OCI-LY7 (cell line): ENCODE measurements at places on chromosomes 1 and 21. TPM values are rescaled to one million over a fixed set of nuclear protein-coding genes. Genes with fewer than 3 reads are reported as not detected.
A peak's percentile ranks its signal among the peaks of the same experiment; 100 is the strongest.

OR6N1 gene
- not detected in 2 replicates for total RNA-seq

- DNase-seq = no peak
Observed at GRCh38 chr1:59071289-59071688, 225.6 kb upstream of the FGGY start.

- no peak for DNase-seq
Observed at GRCh38 chr1:78068681-78069283, 23.0 kb downstream of the GIPC2 start.

GRCh38 chr21:38718481-38718880 lies 87.2 kb upstream of the ETS2 start:
- DNase-seq = no peak

GRCh38 chr1:205339197-205339702 lies 17.5 kb downstream of the KLHDC8A start:
- no peak for DNase-seq

DNA sequence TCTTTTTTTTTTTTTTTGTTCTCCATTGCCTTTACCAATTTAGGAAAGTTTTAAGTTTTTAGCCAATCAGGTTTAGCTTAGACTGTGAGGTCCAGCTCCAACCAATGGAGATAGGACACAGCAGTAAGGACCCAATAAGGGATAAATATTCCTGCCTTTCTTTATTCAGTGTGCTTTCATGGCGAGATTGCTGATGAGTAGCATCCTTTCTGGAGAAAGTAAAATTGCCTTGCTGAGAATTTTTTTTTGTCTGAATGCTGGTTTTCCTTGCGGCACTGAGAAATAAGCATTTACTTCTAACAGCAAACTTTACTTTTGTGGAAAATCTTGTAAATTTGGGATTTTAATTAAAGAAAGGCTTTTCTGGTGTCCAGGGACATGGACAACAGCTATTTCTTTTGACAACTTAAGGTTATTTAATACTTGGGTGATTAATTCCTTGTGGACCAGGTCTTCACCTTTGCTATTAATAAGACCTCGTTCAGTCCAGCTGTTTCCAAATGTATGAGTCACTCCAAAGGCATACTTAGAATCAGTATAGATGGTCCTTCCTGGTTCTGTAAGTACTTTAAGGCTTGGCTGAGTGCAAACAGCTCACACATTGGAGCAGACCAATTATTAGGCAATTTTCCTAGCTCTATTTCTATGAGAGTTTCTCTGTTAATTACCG lies 54.1 kb downstream of the SERINC2 start:
- no peak for DNase-seq

C1orf87 gene
- not detected in 2 replicates for total RNA-seq

DNA sequence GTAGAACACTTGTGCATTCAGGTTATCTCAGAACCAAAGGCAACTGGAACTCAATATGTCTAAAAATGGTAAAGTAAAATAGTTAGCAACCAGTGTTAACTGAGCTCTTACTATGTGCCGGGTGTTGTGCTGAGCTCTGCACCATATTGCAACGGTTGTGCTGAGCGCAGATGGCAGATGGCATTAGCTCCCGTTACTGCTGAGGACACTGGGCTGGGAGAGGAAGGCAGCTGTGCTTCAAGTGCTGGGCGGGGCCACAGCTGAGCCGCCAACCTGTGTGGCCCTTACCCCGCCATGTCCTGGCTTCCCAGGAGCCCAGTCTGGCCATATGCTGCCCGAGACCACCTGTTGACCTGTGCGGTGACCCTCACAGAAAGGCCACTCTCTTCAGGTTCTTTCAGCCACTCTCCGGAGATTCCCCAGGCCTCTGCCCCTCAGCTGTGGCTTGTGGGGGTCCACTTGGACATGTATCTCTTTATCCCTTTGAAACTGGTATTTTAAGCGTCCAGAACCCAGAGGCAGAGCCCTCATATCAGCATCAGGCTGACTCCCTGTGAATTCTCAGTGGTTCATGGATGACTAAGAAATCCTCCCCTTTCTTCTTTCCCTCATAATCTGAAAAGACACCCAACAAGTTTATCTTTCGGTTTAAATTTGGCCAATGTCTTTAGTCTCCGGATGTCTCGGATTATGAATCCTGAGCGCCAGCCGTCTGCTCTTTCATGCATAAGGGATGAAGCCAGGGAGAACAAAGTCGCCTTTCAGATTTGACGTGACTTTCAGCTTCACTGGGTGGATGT lies 26.4 kb downstream of the LDLRAP1 start:
- peak; percentile 33 for DNase-seq

- no peak for DNase-seq
Observed at GRCh38 chr1:100023482-100023881, 53.7 kb downstream of the SLC35A3 start.

AMY1A gene
- not detected in 2 replicates for total RNA-seq

A3GALT2 gene
- total RNA-seq = not detected in 2 replicates

GPR52 gene
- 9.6 and 9.7 TPM in 2 replicates for total RNA-seq

DNA sequence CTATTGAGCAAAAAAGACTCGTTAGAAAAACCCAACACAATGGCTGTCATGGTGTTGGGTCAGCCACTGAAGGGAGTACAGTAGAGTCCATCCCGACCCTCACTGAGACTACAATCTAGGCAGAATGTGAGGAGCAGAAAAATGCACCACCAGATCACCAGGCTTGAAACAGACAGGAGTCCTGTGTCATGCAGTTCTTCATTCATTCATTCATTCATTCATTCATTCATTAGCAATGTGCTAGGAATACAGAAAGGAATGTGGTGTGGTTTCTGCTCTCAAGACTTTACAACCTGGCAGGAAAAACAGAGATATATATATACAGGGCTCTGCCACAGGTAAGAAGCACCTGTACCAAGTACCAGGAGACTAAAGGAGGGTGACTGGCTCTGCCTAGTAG lies 392.3 kb downstream of the OMA1 start:
- DNase-seq = no peak

DNA sequence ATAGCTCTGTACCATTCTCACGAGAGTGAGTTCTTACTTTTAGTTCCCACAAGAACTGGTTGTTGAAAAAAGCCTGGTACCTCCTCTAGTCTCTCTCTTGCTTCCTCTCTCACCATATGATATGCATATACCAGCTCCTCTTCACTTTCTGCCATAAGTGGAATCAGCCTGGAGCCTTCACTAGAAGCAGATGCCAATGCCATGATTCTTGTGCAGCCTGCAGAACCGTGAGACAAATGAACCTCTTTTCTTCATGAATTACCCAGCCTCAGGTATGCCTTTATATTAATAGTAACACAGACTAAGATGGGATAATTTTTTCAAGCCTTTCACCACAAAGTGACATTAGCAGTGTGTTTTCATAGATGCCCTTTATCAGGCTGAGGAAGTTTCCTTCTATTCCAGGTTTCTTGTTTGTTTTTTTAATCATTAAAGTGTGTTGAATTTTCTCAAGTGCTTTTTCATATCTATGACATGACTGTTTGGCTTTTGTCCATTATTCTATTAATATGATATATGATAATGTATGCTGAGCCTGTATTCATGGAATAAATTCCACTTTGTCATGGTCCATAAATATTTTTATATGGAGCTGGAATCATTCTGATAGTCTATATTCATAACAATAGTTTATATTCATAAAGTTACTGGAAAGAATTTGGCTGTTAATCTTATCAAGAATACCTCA lies 40.7 kb upstream of the C1orf185 start:
- DNase-seq = no peak

GRCh38 chr1:205118752-205119151 lies 3.0 kb downstream of the RBBP5 start:
- DNase-seq = no peak

DNA sequence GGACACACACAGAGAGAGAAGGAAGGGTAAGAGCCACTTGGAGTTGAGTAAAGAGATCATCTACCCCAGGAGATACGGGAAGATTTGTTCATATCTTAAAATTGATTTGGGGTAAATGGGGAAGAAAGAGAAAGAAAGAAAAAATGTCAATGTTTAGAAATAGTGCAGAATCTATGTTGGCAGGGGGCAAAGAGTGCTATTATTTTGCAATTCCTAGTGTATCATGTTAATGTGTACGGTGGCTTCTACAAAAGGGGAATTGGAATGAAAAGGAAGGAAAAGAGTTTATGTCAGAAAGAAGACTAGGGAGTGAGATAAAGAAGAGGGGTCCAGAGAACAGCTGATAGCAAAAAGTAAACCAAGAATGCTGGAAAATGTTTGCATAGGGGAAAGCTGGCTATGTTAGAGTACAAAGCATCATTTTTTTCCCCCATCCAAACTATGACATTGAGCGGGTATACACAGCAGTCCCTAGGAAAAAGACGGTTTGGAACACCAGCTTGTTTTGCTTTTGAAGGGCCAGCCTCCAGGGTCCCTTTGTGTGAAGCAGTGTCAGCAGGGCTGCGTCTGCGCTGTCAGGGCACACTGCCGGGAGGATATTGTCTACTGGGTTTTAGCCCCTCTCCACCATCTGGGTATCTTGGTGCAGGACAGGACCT lies 10.8 kb downstream of the LRRC8D start:
- DNase-seq = no peak

SIPA1L2 gene
- 6.2 and 7.8 TPM in 2 replicates for total RNA-seq

DNA sequence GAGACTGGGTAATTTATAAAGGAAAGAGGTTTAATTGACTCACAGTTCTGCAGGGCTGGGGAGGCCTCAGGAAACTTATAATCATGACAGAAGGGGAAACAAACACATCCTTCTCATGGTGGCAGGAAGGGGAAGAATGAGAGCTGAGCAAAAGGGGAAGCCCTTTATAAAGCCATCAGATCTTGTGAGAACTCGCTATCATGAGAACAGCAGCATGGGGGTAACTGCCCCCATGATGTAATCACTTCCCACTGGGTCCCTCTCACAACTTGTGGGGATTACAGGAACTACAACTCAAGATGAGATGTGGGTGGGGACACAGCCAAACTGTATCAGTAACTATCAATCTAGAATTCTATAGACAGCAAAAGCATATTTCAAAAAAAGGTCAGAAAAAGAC lies 64.7 kb upstream of the ACTRT2 start:
- no peak for DNase-seq

GRCh38 chr1:53653631-53654030 lies 85.3 kb downstream of the GLIS1 start:
- no peak for DNase-seq

WASF2 gene
- 106 and 110 TPM in 2 replicates for total RNA-seq

DNA sequence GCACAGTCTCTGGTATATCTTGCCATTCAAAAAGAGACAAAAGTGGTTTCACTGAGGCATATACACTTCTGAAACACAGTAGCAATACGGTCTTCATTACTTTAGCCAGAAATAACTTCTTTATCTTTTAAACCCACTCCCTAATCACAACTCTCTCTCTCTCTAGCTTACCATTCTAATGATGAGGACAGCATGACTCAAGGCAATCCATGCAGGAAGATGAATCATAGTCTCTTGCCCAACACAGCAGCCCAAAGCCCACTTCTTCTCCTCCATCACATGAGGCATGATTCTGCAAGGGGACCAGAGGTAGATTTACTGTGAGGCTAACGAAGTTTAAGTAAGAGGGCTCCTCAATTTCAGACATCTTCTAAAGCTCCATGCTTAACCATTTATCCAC lies 285.0 kb upstream of the NR5A2 start:
- DNase-seq = no peak

- DNase-seq = peak; percentile 9
Observed at GRCh38 chr1:93770640-93771039, 89.0 kb upstream of the BCAR3 start.

GRCh38 chr1:13824626-13825025 lies 124.6 kb downstream of the PRDM2 start:
- no peak for DNase-seq

DNA sequence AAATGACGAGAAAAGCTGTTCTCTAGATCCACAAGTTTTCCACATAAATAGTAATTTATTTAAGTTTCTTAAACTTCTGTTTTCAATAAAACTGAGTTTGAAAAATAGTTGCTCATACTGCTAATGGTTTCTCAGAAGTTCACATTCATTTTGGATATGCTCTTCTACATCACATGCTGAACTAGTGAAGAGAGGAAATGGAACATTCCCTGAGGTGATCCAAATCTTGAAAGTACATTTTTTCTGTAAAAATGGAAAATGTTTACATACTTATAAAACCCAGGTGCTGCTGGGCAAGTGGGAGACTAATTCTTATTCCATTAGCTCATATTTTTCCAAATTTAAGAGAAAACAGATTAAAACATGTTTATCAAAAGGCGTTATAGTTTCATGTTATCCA lies 111.7 kb downstream of the ADGRL4 start:
- no peak for DNase-seq

- DNase-seq = no peak
Observed at GRCh38 chr1:156081180-156081916, 917 bp downstream of the MEX3A start.

ATP1A2 gene
- not detected in 2 replicates for total RNA-seq

SLC30A2 gene
- total RNA-seq = not detected in 2 replicates

DNA sequence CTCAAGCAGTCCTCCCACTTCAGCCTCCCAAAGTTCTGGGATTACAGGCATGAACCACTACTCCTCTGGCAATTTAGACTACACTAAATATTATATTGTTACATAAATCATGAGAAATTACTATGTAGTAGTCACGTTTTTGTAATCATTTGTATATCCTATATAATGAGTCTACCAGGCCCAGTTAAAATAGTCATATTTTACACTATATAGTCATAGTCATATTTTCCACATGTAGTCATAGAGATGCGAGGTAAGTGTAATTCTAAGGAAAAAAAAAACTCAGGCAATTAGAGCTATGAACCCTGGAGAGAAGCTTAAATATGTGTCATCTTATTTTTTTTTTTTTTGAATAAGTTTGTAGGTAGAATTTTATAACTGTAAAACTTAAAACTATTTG lies 90.0 kb downstream of the FNBP1L start:
- DNase-seq = no peak

- DNase-seq = no peak
Observed at GRCh38 chr1:170205301-170205700, 59.5 kb downstream of the NTMT2 start.
